ENCODE measurements at places on chromosomes 3 and 15.

GRCh38 chr15:89146366-89146765 lies 58.1 kb downstream of the ABHD2 start:
- no peak for DNase-seq

DNA sequence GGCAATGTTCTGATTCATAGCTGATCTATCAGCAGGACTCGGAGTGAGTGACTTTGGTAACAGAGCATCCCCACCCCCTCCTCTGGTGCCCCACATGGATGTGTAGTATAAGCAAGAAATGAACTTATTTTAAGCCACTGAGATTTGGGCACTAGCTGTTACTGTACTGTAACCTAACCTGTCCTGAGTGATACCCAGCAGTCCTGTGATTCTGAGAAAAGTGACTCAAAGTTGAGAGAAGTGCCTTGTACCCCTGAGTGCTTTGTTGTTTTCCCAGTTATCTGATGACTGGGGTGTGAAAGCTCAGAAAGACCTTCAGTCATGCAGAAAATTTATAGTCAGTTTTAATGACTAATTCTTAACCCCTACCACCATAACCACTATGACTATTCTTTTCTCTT lies 439.9 kb upstream of the RBMS3 start:
- no peak for DNase-seq

DNA sequence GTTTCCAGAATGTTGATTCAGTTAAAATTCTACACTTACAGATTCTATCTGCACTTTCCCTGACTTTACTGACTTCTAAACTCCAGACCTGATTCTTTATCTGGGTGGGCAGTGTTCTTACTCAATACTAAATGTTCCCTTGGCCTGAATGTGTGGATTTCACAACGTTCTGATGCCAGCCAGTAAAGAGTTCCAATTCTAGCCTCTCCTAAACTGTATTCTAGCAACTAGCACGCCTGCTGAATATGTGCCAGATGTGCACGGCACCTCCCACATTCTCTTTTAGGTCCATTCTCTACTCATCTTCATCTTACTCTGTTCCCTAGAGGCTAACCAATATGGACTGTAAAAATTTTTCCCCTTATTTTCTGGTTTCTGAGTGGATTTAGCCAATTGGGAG lies 479.5 kb upstream of the AGTR1 start:
- DNase-seq, result no peak

DNA sequence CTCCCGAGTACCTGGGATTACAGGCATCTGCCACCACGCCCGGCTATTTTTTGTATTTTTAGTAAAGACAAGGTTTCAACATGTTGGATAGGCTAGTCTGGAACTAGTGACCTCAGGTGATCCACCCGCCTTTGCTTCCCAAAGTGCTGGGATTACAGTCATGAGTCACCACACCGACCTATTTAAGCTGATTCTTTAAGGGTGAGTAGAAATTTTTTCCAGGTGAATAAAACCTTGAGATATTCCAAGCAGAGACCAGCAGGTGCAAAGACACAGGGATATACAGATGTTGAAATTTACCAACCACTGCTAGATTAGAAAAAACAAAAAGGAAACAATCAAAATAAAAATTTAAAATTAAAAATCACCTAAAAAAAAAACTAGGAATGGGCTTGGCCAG lies 74.4 kb upstream of the CHRNB4 start:
- no peak for DNase-seq

DNA sequence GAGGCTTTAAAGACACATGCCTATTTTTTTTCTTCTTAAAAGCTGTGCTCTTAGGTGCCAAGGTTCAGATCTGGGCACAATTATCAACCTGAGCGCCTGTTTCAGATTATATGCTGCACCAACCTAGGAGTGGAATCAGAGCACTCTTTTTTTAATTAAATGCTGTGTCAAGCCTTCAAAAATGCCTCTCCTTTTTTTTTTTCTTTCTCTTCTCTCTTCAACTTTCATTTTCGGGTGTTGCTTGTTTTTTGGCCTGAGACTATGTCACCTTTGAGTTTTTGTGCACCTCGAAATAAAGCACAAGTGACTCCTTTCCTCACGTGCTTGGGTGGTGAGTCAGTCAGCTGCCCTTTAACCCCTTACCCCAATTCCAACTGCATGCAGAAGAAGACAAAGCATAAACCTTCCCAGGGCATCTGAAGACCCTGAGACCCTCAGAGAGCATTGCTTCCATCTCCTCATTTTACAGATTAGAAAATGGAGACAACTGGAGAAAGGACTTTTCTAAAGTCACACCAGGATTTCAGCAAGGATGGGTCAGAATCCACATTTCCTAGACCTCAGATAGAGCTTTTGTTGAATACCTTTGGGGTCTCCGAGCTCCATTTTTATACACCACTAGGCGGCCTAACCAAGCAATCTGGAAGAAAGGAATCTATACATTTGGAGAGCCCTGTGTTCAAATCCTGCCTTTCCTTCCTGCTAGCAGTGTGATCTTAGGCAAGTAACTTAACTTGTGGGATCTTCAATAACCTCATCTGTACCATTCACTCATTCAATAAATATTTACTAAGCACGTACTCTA lies 631 bp upstream of the PRICKLE2 start:
- DNase-seq, result no peak
